ENCODE measurements at places on chromosomes 2 and 18. TPM values are rescaled to one million over a fixed set of nuclear protein-coding genes. Genes with fewer than 3 reads are reported as not detected.

DNA sequence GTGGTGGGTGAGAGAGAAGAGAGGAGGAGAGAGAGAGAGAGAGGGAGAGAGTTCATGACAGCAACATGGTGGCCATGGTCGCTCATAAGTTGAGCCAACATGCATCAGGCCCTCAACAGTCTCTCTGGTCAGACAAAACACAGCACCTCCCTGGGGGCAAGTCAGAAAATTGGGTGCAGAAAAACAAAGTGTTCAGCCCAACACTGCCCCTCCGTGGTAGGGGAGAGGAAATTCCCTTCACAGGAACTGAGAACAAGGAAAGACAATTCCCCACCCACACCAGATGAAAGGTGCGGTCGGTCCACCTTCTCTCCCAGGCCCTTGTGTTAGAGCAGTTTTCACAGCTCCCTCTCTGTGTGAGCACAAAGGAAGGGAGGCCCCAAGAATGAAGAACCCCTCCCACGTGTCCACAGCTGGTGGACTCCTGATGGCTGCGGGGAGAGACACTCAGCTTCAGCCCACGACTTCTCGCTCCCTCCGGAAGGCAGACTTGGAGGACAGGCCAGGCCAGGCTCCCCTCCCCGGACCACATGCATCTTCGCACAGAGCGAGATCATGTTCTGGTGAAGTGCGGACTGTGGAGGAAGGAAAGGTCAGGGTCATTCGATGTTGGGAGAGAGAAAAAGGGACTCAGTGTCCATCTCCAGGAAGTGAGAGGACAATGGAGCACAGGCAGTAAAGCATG lies 181.7 kb downstream of the ANAPC1 start:
- no peak for DNase-seq

ST8SIA5 gene
- not detected for total RNA-seq

DNA sequence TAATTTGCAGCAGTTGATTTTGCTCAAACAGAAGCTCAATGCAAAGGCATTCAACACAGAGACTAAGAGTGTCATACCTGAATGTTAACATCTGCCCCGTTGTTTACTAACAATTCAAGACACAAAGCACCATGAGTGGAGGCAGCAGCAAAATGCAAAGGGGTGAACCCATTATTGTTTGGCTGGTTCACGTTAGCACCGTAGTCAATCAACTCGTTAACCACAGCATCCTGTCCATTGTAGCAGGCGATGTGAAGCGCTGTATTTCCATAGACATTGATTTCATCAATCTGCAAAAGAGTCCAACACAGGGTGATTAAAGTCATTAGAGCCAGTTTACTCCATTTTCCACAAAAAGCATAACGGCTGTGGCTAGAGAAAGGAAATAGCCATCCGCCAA lies 189.3 kb downstream of the ANKRD44 start:
- no peak for DNase-seq

GRCh38 chr2:98028101-98028561 lies 32.4 kb upstream of the TMEM131 start:
- no peak for DNase-seq

DNA sequence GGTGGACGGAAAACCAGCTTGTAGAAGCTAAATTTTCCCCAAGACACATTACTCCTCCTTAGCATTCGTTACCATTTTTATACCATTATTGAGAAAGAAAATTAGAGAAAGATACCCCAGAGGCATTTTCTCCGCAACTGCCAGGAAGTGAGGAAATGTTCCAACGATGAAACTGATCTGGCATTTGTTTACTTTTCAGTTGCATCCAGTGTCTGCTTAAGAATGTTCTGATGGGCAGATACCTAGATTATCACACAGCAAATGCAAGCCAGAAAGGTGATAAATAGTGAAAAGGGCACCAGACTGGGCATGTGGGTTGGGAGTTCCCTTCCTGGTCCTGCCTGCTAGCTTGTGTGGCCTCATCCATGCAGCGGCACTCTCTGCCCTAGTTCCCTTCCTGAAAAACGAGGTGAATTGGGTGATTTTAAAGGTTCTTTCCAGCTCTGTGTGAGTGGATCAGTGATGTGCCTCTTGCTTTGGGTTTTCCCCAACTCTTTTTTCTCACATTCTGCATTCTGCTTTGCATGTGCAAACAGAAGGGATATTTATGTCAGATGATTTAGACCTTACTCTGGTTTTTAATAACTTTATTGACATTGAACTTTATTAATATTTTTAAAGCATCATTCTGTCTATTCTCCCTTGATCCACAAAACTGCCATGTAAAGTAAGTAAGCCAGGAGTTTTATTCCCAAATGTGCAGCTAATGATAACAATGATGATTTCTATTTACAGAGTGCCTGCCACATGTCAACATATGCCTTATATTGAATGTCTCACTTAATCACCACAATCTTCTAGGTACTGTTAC lies 139.6 kb downstream of the INSIG2 start:
- no peak for DNase-seq

ASAP2 gene
- total RNA-seq: 36.3 TPM

GRCh38 chr18:53657257-53657656 lies 567.2 kb downstream of the MBD2 start:
- DNase-seq: no peak

AP1S3 gene
- total RNA-seq: 9.8 TPM

GRCh38 chr2:171487803-171488259 lies 34.4 kb upstream of the CYBRD1 start:
- DNase-seq: no peak

GRCh38 chr2:64987956-64988419 lies 1.2 kb upstream of the SLC1A4 start:
- no peak for DNase-seq

FSIP2 gene
- total RNA-seq: 1.2 TPM

DNA sequence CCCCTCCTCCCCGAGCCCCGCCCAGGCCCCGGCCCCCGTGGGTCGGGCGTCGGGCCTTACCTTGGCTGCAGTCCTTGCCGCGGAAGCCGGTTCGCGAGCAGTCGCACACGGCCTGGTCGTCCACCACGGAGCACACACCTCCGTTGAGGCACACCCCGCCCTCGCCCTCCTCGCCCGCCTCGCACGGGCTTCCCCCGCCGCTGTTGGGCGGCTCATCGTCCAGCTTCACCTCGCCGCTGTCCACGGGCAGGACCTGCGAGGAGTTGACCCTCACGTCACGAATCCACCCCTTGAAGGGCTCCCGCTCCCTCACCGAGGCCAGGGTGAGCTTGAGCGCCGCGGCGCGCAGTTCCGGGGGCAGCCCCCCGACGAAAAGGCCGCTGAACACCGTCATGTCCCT lies 4.5 kb downstream of the NRXN1 start:
- no peak for DNase-seq

Data from vagina (tissue), 2 donors.